ENCODE measurements at places on chromosomes 7 and 10.

- DNase-seq = no peak
Observed at GRCh38 chr7:122887198-122887597, 938 bp upstream of the CADPS2 start.

- DNase-seq = no peak
Observed at GRCh38 chr7:153022475-153023193, 263.1 kb downstream of the ACTR3B start.

- DNase-seq = no peak
Observed at GRCh38 chr10:101563497-101564040, 24.5 kb downstream of the POLL start.

DNA sequence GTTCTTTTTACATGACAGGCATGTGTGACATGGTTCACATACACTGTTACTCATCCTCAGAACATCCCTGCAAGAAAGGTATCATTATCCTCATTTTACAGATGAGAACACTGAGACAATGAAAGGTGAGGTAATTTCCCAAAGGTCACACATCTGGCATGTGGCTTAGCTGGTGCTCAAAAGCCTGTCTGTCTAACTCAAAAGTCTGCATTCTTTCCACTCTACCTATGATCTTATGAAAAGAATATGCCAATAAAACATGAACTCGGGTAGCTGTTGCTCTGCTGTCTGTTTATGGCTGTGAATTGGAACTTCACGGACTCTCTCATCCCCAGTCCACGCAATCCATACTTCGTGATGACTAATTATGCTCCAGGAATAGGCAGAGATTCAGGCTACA is 79.0 kb upstream of the ODAD2 start:
- no peak for DNase-seq

GRCh38 chr7:76054123-76055120 is 6.5 kb downstream of the MDH2 start:
- no peak for DNase-seq

DNA sequence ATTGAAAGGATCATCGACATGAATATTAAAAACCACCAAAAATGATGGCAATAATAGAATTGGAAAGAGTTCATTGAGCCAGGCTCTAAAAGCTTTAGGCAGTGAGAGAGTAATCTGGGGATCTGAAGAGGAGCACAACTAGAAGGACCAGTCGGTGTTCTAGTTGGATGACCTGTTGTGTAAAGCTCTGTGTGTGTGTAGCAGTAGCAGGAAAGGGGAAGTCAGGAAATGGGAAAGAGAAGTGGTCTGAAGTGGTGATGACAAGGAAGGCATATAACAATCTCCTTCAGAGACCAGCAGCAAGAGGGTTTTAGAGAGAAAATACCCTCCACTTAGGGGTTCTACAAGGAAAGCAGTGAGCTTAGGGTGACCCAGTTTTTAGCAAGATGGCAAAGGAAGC is 539.2 kb downstream of the HTR7 start:
- no peak for DNase-seq

DNA sequence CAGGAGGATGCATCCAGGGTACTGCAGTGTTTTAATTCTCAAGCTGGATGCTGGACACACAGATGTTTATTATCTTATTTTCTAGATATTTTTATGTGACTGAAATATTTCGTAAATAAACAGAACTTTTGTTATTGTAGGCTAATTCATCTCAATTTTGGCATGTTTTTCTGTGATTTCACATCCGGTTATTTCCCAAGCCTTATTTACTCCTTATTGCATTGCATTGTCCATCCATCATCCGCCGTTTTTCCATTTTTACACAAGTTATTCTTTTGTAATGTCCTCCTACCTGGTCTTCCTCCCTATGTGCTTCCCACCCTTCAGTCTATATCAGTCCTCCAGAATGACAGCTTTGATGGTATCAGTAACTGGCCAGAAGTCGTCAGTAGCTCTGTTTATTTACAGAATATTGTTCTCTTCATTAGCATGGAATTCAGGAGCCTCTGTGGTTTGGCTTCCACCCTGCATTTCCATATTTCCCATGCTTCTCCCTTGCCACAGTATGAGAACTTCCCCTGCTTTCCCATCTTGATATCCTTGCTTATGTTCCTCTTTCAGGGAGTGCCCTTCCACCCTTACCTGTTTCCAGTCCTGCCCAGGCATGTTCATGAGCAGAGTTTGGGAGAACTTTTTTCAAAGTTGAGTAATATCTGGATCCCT is 16.1 kb downstream of the GNAI1 start:
- no peak for DNase-seq

DNA sequence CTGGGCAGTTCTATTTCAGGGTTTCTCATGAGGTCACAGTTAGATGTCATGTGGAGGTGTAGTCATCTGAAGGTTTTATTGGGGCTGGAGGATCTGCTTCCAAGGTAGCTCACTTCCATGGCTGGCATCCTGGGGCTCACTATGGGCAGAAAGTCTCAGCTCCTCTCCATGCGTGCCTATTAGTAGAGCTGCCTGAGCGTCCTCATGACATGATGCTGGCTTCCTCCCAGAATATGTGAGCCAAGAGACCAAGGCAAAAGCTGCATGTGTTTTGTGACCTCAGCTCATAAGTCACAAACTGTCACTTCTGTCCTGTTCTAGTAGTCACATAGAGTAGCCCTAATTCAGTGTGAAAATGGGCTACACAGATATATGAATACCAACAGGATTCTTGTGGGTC is 524.4 kb downstream of the SUGCT start:
- DNase-seq = no peak

- DNase-seq = no peak
Observed at GRCh38 chr7:418636-419280, 100.9 kb downstream of the PDGFA start.

- DNase-seq = no peak
Observed at GRCh38 chr10:4181081-4181480, 396.1 kb upstream of the KLF6 start.
